ENCODE measurements at places on chromosomes 4 and X.

GRCh38 chrX:107850422-107850765 is 24.7 kb downstream of the MID2 start:
- DNase-seq: no peak

DNA sequence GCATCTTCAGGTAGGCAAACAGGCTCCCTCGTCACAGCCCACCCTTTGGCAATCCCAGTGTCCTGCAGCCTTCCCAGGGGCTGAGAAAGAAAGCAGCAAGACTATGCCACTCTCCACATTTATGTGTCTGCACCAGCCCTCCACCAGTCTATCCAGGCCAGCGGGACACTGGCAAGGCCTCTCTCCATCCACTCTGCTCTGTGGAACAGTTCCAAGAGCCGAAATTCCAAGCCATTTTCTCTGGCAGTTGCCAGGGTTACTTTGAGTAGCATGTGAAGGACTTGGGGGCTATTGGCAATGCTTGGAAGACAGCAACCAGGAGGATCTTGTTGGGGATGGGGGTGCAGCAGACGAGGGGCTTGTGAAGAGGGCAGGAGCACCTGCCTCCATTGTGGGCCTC is 52.1 kb downstream of the TSC22D3 start:
- no peak for DNase-seq

DNA sequence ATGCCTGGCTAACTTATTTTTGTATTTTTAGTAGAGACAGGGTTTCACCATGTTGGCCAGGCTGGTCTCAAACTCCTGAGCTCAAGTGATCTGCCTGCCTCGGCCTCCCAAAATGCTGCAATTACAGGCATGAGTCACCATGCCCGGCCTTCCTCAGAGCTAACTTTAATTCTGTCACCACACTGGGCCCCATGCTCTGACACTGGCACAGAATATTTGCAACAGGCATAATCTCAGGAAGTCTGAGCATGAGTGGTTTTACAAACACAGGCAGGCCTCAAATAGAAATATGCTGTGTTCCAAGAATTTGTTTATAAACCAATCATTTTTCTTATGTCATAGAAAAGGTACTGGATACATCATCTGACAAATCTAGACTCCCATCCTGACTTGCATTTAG is 32.7 kb upstream of the FAM9C start:
- peak; percentile 40 for DNase-seq

- no peak for DNase-seq
Measured at GRCh38 chr4:140094438-140095420, 59.3 kb downstream of the MAML3 start.

GRCh38 chrX:96244955-96245354 is 439.7 kb upstream of the DIAPH2 start:
- no peak for DNase-seq

GRCh38 chr4:886244-886643 is 45.9 kb downstream of the GAK start:
- no peak for DNase-seq

- no peak for DNase-seq
Measured at GRCh38 chr4:156321203-156321602, 367.5 kb upstream of the CTSO start.

DNA sequence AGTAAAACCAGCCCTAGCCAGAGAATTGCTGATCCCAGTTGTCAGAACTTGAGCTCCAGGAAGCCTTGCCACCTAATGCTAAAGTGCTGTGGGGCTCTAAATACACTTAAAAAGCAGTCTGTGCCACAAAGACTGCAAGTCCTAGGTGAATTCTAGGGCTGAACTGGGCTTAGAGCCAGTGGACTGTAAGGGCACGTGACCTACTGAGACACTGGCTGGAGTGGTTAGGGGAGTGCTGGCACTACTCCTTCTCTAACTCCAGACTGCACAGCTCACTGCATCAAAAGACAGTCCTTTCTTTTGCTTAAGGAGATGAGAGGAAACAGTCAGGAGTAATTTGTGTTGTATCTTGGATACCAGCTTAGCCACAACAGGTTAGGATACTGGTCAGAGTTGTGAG is 1240.2 kb downstream of the FAM133A start:
- no peak for DNase-seq

- DNase-seq: no peak
Measured at GRCh38 chrX:137194164-137194563, 160.4 kb upstream of the GPR101 start.

DNA sequence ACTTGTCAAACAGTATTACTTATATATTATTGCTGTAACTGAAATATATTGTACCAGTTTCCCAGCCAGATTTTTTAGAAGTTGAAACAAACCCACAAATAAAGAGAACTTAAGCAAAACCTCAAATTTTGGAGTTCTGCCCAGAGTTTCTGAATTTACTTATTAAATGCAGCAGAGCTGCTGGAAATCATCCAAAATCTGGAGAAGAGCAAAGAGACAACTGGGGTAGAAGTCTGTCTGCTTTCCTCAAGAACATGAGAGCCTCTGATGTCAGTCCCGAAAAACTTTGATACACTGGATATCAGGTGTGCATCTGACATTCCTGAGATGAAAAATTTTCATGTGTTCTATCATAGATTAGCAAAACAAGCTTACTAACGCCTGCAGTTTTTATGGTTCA is 325.9 kb downstream of the NR3C2 start:
- no peak for DNase-seq
